ENCODE measurements at places on chromosomes 2 and 18. TPM values are rescaled to one million over a fixed set of nuclear protein-coding genes. Genes with fewer than 3 reads are reported as not detected.

RANBP2 gene
- 57.1 TPM for total RNA-seq

GRCh38 chr2:221285148-221285547 lies 287.0 kb downstream of the EPHA4 start:
- DNase-seq = no peak

CNTNAP5 gene
- not detected for total RNA-seq

DNA sequence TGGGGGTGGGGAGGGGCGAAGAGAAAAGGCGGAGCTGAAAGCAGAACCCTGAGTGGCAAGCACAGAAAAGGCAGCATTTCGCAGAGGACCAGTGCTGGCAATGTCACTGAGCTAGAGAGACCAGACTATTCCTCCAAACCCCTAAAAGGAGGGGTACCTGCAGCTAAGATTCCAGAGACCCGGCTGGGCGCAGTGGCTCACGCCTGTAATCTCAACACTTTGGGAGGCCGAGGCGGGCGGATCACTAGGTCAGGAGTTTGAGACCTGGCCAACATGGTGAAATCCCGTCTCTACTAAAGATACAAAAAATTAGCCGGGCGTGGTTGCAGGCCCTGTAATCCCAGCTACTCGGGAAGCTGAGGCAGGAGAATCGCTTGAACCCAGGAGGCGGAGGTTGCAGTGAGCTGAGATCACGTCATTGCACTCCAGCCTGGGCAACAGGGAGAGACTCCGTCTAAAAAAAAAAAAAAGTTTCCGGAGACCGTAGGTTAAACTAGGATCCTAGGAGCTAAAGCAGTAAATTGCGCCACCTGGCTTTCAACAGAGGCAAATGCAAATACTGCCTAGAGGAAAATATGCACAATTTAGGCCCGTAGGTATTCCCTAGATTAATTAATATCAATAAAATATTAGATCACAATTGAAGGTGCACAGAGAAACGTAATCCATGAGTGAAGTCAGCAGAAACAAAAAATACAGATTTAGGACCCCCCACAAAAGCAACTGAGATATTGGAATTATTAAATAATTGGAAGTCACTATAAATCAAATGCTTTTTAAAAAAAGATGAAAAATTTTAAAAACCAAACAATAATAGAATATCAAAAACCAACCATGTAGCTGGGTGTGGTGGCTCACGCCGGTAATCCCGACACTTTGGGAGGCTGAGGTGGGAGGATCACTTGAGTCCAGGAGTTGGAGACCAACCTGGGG lies 4.9 kb downstream of the UCN start:
- peak; percentile 77 for DNase-seq

GRCh38 chr2:147792966-147793617 lies 51.7 kb upstream of the ACVR2A start:
- no peak for DNase-seq

GRCh38 chr2:179837408-179837807 lies 24.0 kb downstream of the ZNF385B start:
- DNase-seq = peak; percentile 61

SIGLEC15 gene
- not detected for total RNA-seq
